Chondrocyte (in vitro differentiated cells): ENCODE measurements at places on chromosomes 5 and 9. TPM values are rescaled to one million over a fixed set of nuclear protein-coding genes. Genes with fewer than 3 reads are reported as not detected.

DNA sequence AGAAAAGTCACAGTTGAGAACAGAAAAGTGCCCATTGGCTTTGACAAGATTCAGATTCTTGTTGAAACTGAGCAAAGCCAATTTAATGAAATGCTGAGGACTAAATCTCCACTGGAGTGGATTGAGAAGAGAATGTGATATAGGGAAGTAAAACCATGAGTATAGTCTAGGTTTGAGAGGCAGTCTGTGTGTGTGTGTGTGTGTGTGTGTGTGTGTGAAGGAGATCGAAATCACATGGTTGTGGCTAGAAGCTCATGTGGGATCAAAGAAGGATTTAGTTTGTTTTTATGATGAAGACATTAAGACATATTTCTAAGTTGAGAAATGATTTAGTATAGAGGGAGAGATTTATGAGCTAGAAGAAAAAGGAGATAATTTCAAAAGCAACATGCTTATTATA, 275.7 kb upstream of the DAB2 start:
- DNase-seq: no peak

The LHX3 gene
- total RNA-seq: not detected in 3 replicates

The FBP2 gene
- not detected in 3 replicates for total RNA-seq

GRCh38 chr5:10761933-10762775, 1.1 kb upstream of the DAP start:
- DNase-seq: no peak

DNA sequence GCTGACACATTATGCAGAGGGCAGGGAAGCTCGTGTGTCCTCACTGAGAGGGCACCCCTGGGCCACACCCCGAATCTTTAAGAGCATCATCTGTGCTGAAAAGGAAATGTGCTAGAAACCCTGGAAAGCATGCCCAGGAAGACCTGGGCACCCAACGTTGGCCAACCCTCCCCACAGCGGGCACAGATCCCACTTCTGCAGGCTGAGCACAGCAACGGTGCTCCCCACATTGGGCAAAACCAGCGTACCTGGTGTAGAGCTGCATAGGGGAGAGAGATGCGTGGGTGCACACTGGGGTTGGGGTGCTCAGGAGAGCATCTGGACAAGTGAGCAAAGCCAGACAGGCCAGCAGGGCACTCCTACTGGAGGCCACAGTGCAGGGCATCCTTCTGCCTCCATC, 32.6 kb downstream of the ROR2 start:
- no peak for DNase-seq

The IL3 gene
- not detected in 3 replicates for total RNA-seq

DNA sequence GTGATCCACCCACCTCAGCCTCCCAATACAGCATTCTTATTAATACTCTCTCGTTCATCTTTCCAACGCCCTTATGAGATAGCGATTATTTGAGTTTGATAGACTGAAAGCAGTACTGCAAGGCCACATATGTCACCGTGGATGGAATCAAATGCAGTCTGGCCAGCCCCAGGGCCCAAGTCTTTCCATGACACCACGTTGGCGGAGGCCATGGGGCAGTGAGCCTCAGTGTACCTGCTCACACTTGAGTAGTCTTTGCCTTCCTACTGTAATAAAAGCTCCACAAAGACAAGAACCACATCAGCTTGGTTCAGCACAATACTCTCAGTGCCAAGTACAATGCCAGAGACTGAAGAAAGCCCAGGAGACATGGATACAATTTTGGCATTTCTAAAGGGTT, 88.5 kb downstream of the TTLL11 start:
- DNase-seq: no peak

DNA sequence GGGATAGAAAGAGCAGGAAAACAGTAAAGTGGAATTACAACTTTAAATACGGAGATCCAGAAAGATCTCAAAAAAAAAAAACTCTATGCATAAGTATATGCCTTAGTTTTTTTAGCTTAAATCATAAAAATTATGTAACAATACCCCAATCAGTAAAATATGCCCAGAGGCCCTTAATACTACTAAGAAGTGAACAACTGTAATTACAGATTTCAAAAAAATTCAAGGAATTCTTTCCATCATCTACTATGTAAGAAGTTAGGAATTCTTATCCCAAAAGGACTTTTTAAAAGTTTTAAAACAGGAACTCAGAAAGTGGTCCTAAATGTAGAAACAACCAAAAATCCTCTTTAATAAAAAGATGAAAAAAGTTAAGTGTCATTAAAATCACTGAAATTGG, 111.3 kb downstream of the SSBP2 start:
- no peak for DNase-seq

- DNase-seq: no peak
These were observed 144.6 kb upstream of the PPP1R26 start for GRCh38 chr9:135334953-135335460.

The TNPO1 gene
- 123 to 132 TPM (median 132 TPM) in 3 replicates for total RNA-seq

GRCh38 chr9:71048280-71048679, 73.1 kb downstream of the TRPM3 start:
- DNase-seq: no peak

DNA sequence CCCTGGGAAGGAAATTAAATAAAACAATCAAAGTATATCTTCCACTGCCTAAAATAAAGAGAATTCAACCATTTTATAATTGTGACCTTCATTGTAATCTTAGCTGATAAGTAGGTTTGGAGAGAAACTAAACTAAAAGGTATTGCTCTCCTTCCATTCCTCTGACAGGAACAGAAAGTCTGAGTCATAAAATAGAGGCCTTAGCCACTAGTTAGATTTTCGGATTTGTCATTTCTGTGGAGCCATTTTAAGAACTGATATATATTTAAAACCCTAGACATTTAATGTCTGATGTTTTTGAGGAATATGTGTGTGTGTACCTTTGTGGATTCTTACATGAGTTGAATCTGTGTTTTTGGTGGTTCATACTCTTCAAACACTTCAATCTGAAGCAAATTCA, 11.8 kb upstream of the TMC1 start:
- DNase-seq: no peak

The RHOBTB3 gene
- total RNA-seq: 67.1 to 75.4 TPM (median 75.2 TPM) in 3 replicates

- DNase-seq: no peak
These were observed 593 bp upstream of the NAA35 start for GRCh38 chr9:85940275-85940831.

DNA sequence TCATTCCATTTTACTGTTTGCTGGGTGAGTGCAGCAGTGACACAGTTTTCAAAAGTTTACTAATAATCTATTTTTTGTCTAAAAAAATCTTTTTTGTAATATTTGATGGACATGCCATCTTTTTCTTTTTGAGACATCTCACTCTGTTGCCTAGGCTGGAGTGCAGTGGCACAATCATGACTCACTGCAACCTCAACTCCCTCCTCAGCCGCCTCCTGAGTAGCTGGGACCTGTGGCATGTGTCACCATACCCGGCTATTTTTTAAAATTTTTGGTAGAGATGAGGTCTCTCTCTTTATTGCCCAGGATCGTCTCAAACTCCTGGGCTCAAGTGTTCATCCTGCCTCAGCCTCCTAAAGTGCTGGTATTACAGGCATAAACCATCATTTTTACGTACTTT, 86.0 kb downstream of the KDM4C start:
- DNase-seq: no peak

GRCh38 chr9:124784509-124784908, 7.6 kb downstream of the OLFML2A start:
- no peak for DNase-seq

DNA sequence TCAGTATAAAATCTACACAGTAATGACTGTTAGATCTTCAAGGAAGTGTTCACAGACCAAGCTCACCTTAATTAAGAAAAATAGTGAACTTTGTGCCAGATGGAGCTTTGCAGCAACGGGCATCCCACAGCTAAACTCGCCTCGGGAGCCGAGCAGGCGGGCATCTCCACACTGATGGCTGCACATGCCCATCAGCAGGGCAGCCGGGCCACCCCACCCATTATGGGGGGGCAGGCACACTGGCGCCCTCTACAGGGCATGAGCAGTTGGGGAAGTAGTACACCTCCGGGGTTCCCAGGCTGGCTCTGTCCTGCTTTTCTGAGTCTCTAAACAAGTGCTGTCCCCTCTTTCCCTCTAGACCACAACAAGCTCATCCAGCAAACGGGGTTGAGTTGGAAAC, 21.6 kb downstream of the ANKS6 start:
- DNase-seq: peak; percentile 63

GRCh38 chr5:78985116-78985724, at the start of gene ARSB:
ARSB (minus strand) TSS chr5:78985310; CDS start chr5:78985248, 62 bp downstream.
- no peak for DNase-seq

The CLIC3 gene
- 4.9 to 5.5 TPM in 2 of 3 replicates, not detected in the other for total RNA-seq

DNA sequence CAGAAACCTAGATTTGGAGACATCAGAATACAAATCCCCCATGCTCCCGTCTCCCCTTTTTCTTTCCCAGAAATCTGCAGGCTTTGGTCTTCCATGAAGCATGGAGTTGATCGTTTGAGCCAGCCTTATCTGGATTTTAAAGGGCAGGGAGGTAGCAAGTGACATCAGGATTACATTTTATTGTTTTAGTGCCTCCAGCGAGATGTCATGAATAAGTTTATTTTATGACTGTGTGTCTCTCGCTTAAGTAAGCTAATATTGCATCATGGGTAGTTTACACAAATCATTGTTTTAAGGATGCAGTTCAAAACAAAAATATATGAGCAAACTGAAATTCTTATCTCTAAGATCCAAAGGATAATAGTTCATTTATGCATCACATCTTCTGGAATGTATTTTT, 50.7 kb upstream of the TNFSF8 start:
- no peak for DNase-seq

GRCh38 chr9:16572005-16572734, 298.3 kb downstream of the BNC2 start:
- DNase-seq: no peak

GRCh38 chr5:1021136-1021968, 12.8 kb downstream of the NKD2 start:
- no peak for DNase-seq

GRCh38 chr5:16304846-16305245, 125.3 kb upstream of the MARCHF11 start:
- DNase-seq: no peak

DNA sequence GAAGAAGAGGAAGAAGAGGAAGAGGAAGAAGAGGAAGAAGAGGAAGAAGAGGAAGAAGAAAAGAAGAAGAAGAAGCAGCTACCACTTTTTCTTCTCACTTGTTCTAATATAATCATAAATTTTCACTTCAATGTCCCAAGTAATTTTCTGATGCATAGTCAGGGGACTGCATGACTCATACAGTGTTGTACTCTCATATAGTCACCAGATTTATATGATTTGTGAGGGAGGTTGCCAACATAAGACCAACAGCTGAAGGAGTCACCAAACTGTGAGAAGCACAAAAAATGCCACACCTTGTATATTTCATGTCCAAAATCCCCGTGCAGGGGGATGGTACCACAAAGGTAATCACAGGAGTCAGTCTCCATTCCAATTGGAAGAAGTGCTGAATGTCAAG, 32.7 kb upstream of the DMRTA1 start:
- no peak for DNase-seq

The PCDHGA6 gene
- 0.38 to 0.65 TPM (median 0.45 TPM) in 3 replicates for total RNA-seq
